ENCODE measurements at places on chromosomes 5 and 9.

GRCh38 chr9:69276775-69277174 lies 48.2 kb upstream of the ENTREP1 start:
- no peak for DNase-seq

GRCh38 chr9:95719354-95719753 lies 156.1 kb upstream of the ERCC6L2 start:
- no peak for DNase-seq

- peak; percentile 31 for DNase-seq
Measured at GRCh38 chr9:36835271-36835996, 198.6 kb downstream of the PAX5 start.

- DNase-seq: no peak
Measured at GRCh38 chr5:143213851-143214363, 189.6 kb downstream of the NR3C1 start.
